Uterus (tissue), 4 donors: ENCODE measurements at places on chromosomes 5 and 9. TPM values are rescaled to one million over a fixed set of nuclear protein-coding genes. Genes with fewer than 3 reads are reported as not detected.

GRCh38 chr9:35757892-35758275 lies 3.8 kb upstream of the MSMP start:
- DNase-seq = no peak

- DNase-seq = no peak
Measured at GRCh38 chr9:95551406-95551805, 34.6 kb upstream of the PTCH1 start.

DNA sequence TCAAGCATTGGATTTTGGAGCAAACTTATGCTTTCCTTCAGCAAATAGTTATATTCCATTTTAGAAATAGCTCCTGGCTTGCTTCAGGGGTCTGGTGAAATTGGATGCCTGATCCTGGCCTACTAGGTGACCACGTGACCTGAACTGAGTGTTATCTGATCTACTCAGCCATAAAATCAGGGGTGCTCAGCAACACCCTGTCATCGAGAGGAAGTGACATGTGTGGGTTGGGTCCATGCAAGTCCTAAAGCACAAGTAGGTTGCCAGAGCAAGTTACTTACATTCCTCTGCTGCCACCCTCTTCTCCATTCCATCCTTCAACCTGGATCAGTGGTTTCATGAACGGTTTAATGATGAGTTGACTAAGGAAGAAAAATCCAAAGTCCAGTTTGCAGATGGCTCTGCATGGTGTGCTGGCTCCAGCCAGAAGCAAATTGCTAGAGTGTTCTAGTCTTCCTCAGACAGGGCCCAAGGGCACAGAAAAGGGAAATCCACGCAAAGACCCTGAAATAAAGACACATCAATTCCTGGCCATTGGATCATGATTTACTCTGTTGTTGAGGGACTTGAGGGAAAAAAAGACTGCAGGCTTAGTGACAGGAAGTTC lies 2.8 kb upstream of the FAM193B start:
- DNase-seq = no peak

DNA sequence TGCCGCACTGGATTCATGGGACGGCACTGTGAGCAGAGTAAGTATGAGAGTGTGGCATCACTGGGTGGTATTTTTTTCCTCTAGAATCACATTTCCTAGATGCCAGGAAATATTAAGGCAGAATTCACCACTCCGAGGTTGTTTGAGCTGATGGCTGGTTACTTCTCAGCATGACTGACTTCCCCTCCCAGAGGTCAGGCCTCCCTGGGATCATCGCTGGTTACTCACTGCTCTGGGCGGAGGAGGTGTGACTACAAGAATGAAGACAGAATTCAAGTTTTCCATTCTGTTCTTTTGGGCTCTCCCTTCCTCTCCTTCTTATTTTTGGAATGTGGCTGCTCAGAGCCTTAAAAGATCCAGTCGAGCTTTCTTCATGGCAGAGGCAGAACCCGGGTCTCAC lies 76.6 kb upstream of the PRRC1 start:
- DNase-seq = no peak

- no peak for DNase-seq
Measured at GRCh38 chr5:151799407-151799806, 27.7 kb downstream of the G3BP1 start.

DNA sequence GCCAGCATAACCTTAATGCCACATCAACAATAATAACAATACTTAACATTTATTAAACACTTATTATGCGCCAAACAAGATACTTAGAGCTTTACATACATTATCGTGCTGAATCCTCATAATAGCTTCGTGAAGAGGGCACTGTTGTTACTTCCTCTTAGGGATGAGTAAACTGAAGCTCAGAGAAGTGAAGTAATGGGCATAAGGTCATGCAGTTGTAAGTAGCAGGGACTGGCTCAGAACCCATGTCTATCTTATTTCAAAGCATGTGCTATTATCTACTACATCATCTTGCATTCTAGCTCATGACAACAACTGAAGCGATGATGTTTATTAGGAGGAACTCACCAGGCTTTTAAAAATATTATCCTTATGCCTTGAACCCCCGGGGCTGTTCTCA lies 34.9 kb upstream of the PPP3R2 start:
- no peak for DNase-seq

- DNase-seq = no peak
Measured at GRCh38 chr5:151233616-151234085, 9.8 kb upstream of the CCDC69 start.

POC5 gene
- 8.8 TPM for total RNA-seq

DNA sequence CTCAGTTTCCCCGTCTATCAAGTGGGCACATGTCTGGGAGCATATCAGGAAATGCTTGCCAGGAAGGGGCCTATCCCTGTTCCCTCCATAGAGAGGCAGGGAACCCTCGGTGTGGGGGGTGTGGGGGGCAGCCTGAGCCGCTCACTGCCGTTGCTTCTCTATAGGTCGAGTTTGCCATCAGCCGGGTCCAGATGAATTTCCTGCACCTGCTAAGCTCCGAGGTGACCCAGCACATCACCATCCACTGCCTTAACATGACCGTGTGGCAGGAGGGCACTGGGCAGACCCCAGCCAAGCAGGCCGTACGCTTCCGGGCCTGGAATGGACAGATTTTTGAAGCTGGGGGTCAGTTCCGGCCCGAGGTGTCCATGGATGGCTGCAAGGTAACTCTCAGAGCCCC lies 13.8 kb upstream of the ORM1 start:
- peak; percentile 8 for DNase-seq

DNA sequence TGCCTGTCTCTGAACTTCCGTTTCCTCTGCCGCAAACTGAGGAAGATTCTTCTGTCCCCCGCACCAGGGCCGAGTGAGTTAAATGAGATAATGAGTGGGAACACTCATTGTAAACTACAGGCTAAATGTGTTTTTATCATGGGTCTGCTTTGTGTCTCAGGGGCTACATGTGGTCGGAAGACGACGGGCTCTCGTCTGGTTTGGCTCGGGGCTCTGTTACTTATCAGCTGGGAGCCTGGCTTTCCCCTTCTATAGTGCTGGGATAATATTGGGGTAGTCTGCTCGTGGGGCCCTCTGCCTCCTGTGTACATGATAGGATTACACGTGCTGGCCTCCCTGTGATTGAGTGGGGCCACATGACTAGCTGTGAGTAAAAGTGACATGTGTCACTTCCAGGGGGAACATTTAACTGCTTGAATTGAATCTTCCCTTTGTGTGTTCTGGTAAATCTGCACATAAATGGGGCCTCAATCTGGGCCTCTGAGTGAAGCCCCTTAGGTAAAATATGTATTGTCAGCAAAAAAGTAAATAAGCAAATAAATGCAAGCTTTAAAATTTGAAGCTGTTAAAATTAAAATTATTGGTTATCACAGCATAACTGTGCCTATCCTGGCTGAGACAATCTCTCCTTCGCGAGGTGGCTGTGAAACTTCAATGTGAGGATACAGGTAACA lies 86.9 kb upstream of the SH3PXD2B start:
- DNase-seq = no peak

GRCh38 chr9:131284856-131285255 lies 4.7 kb upstream of the PLPP7 start:
- no peak for DNase-seq

- no peak for DNase-seq
Measured at GRCh38 chr9:108869092-108869725, 7.1 kb downstream of the ACTL7A start.

- DNase-seq = no peak
Measured at GRCh38 chr9:121987314-121987713, 105.8 kb downstream of the TTLL11 start.

DNA sequence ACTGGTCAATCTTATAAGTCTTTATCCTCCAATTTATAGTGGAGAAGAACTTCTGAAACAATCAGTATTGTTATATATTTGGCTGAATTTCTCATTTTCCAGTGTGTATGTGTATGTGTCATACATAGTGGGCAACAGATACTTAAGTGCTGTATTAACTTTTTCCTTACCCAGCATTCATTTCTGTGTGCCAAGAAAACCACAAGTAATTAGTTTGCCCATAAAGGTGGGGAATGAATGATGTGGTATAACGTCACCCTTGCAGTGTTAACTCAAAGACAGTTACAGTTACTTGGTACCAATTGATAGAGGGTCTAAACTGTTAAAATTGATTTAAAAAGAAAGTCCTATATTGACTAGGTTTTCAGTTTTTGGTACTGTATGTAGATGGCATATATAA lies 2.0 kb downstream of the OGN start:
- no peak for DNase-seq

- DNase-seq = no peak
Measured at GRCh38 chr5:120405923-120406322, 58.2 kb upstream of the PRR16 start.

DNA sequence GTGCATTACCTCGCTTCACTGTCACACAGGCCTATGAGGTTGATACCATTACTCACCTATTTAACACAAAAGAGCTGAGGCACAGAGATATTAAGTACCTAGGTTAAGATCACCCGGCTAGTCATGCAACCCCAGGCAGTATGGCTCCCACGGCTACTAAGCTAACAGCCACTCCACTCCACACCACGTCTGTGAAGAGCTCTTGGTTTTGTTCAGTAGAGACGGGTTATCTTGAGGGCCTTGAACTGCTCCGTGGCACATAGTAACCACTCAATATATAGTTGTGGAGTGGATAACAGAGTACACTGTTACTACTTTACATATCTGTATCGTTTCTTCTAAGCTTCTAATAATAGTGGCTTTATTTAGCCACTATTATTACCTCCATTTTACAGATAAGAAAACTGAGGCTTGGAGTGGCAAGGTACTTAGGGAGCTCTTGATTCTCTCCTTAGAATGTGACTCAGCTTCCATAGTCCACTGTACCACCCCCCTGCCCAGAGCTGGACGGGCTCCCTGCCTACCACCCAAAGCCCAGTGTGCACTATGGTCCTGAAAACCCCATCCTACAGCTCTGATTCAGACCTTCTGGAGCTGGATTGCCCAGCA lies 1.0 kb upstream of the CORO2A start:
- no peak for DNase-seq

- DNase-seq = no peak
Measured at GRCh38 chr5:22431840-22432239, 421.3 kb downstream of the CDH12 start.

- DNase-seq = no peak
Measured at GRCh38 chr9:97039514-97039860, 545 bp upstream of the CTSV start.

MARVELD2 gene
- total RNA-seq = 0.70 TPM

PLEKHG4B gene
- total RNA-seq = under 0.01 TPM

GRCh38 chr5:67283275-67283987 lies 86.8 kb upstream of the CD180 start:
- DNase-seq = no peak

PCDHGA4 gene
- 9.7 TPM for total RNA-seq

DNA sequence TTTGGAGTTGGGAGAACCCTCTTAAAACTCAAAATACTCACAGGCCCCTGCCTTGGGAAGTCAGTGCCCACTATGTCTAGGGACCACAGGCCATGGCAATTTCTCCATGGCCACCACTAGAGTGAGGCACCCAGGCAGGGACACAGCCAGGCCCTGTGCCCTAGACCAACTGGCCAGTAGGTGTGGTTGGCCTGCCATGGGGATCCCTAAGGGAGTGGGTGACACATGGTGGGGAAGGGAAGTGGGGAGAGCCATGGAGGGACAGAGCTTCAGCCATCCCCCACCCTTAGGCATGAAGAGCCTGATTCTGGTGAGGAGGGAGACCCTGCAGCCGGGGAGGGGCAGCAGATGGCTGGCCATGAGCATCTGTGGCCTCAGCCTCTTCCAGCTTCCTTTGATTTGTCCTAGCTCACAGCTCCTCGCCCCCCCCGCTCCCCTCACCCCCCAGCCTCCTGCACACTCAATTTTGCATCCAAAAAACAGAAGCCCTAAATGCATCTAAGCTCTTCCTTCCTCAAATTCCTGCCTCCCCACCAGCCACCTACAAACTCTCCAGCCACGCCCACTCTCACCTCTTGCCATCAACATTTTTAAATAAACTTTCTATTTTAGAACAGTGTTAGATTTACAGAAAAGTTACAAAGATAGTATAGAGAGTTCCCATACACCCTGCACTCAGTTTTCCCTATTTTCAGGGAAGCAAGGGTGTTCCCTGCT lies 1.6 kb upstream of the DBN1 start:
- no peak for DNase-seq

DNA sequence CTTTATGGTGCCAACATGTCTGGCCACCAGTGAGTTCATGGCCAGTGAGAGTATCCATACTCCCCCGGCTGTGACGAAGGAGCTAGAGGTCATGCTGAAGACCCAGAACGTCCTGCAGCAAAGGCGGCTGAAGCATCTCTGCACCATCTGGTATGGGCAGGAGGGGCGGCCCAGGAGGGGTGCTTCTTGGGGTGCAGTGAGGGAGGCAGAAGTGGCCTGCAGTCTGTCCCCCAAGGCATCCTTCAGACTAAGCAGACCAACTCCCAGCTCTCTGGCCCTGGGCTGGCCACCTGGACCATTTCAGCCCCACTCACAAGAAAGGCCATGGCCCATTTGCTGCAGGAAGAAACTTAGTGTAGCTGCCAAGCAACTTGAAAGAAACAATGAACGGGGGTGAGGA lies 11.0 kb downstream of the CCDC180 start:
- DNase-seq = no peak
